GM19239 (cell line): ENCODE measurements at places on chromosomes 11 and 22.

- no peak for DNase-seq
These were observed 77.0 kb downstream of the RPS6KA4 start for GRCh38 chr11:64436000-64436399.

DNA sequence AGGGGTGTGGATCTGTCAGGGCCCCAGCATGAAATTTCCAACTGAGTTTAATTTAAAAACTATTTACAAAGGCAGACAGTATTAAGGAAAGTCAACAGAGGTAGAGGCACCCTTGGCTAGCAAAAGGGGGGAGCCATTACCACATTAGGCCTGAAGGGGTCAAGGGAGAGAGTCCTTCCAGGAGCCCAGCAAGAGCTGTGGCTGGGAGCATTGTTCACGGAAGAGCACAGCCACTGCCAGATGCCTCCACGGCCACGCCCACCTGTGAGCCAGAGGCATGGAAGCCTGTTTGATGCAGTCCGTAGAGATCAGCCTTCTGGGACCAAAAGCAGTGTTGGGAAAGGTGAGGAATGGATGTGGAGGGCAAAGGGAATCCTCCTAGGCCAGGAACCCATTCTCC lies 102.6 kb downstream of the GALNT18 start:
- no peak for DNase-seq

DNA sequence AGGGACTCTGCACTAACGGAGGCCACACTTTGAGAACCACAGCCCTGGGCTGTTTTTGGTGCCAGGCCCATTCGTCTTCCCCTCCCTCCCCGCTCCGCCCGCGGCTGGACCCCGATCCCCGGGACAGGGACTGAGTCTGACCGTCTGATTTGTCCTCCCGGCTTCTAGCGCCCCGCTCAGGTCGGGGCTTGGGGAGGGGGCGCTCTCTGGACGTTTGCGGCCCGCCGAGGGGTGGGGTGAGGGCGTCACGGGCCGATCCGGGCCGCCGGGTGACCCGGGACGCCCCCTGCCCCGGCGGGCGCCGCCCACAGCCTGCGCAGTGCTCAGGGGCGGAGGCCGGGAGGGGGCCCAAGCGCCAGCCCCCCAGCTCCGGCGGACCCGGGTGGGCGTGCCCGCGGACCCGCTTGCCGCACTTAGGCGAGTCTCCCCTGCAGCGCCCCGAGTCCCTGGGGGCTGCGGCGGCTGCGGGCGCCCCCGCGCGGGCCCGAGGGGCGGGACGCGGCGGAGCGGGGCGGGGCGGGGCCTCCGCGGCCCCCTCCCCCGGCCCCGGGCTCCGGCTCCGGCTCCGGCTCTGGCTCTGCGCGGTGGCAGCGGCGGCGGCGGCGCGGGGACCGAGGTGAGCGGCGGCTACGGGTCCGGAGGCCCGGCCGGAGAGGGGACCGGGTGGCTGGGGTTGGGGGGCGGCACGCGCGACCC lies 33.7 kb upstream of the PRR5 start:
- no peak for DNase-seq

DNA sequence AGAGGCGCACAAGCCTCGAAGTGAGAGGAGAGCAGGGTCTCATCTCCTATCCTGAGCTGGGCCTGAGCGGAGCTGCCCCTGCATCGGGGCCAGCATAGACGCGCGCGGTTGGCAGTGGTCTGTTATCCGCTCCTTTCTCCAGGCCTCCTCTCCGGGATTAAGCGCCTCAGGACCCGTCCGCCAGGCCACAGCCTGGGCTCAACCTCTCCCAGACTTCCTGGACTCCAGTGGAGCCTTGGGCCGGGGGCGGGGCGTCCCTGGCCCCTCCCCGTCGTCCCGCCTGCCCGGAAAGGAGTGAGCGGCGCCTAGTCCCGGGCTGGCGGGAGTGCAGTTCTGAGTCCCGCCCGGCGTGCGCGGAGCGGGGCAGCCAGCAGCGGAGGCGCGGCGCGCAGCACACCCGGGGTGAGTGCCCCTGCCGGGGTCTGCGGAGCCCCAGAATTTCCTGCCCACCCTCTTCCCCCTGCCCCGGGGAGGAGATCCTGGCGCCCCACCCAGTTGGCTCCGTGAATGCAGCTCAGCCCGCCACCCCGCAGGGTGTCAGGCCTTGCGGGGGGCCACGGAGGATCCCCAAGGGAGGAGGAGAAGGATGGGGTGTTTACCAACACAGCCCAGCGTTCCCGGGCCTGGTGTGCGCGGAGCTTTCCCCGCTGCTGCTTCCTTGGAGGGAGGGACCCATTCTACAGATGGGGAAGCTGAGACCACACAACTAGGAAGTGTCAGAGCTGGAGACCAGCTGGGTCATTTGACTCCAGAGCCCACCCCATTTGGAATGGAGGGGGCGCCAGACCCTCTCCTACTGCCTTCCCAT lies at the start of gene TCIRG1:
Gene TCIRG1, plus strand, starts transcription at position 308 of the 808 bp plus-strand sequence. CDS start 2,247 bp downstream, outside the sequence.
- DNase-seq, result peak; percentile 90

DNA sequence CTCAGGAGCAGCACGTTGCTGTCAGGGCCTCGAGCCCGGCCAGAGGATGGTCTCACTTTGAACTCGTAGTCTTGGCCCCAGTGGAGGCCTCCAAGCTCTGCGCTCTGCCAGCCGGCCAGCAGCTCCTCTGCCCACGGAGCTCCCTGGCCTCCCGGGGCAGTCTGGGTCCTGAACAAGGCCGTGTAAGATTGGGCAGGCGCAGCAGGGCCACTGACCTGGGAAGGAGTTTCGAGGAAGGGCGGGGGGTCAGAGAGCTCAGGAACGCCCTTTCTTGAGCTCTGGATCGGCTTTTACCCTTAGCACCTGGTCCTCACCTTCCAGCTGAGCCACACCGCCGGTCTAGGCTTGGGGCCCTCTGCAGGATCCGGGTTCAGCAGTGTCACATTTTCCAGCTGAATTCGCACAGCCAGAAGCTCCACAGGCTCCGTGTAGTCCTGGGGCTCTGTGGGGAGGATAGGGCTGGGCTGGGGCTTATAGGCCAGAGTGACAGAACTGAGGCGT lies 2.1 kb downstream of the ROBO4 start:
- DNase-seq, result no peak

GRCh38 chr11:120086651-120087050 lies 51.3 kb downstream of the TRIM29 start:
- no peak for DNase-seq

DNA sequence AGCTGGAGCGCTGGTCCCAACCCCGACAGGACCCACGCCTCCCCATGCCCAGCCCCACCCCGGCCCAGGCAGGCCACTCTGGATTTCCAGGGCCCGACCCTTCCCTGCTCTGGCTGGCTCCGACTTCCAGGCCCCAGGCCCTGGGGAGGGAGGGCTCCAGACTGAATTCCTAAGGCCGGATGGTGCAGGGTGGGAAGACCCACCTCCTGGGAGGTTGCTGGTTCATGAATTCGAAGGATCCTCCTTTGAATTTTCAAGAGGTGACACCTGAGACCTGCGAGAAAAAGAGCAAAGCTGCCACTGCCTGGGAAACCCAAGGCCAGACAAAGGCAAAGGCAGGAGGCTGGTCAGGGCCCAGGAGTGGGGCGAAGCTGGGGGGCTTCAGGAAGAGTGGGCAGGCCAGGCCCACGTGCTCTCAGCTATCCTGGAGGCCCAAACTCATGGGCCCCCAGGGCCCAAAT lies 47.0 kb upstream of the LINC01488 start:
- no peak for DNase-seq

GRCh38 chr11:109795234-109795633 lies 298.0 kb upstream of the ZC3H12C start:
- DNase-seq, result no peak
